ENCODE measurements at places on chromosomes 12 and 14. TPM values are rescaled to one million over a fixed set of nuclear protein-coding genes. Genes with fewer than 3 reads are reported as not detected.

The RAD9B gene
- total RNA-seq, result 0.91 TPM

The SLC10A1 gene
- total RNA-seq, result not detected

DNA sequence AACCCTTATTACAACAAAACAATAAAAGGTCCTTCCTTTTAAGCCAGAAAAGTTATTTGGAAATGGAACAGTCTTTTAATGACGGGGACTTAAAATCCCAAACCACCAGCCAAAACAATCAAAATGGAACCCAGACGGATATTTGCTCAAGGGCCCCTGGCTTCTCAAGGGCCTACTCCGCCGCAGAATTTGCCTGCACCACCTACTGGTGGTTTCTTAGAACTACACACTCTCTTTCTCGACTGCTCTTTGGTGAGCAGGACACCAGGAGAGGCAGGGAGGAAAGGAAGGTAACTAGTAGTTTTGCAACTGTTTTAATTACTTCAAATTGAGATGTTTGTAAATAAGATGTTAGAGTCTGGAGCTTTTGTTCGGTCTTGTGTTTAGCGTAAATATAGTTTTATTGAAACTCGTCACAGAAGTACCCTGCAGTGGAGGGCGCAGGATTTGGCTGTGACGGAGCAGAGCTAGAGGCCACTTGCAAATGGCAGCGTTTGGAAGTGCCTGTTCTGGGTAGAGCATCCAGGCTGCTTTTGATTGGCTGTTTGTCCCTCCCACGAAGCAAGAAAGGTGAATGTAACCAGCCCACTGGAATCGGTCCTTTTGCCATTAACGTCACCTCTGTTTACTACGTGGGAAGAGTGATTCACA, 238.5 kb downstream of the CACNA1C start:
- H3K36me3 ChIP-seq, result no peaks in the 10 kb centered on the region
- H3K4me1 ChIP-seq, result peaks cover 88% of the 10 kb centered on the region
- no peak for DNase-seq

DNA sequence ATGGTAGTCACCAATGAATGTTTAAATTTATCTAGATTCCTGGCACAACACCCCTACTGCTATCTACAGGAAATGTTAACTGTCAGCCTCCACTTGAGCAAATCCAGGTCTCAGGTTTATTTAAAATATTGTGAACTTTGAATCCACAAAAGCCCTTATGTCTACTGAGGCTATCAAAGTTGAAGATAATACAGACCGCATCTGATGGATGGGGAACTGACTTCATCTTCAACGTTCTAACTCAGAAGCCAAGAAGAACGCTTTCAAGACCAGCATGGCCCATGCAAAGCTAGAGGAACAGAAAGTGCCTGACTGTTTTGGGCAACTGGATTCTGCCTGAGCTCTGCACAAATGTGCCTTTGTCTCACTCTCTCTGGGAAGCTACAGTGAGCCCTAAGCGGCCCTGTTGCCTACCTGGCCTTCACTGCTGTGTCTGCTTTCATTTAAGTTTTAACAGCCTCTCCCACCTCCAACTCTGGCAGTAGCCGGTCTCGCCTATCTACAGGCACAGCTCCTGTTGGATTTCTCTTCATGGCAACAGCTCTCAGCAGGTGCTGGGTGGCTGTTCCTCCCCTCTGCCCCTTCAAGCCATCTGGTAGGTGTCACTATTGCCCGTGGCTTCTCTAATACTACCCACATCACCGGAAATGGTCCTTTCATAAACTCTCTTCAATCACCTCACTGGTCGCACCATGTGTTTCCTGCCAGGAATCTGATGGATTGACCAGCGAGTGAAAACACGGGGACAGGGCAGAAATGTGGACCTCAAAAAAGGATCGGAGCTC, 112.1 kb upstream of the OVCH1 start:
- H3K27ac ChIP-seq, result no peak overlapping the region
- H3K27me3 ChIP-seq, result no peaks in the 10 kb centered on the region
- H3K4me1 ChIP-seq, result peaks cover 16% of the 10 kb centered on the region
- H3K4me3 ChIP-seq, result no peak overlapping the region

Data from heart right ventricle (tissue), 16 donors.